NCI-H2171 treated with DMSO at 0.1 percent for 48 hours (cell line): ENCODE measurements at places on chromosomes 1 and 21.
A peak's percentile ranks its signal among the peaks of the same experiment; 100 is the strongest.

DNA sequence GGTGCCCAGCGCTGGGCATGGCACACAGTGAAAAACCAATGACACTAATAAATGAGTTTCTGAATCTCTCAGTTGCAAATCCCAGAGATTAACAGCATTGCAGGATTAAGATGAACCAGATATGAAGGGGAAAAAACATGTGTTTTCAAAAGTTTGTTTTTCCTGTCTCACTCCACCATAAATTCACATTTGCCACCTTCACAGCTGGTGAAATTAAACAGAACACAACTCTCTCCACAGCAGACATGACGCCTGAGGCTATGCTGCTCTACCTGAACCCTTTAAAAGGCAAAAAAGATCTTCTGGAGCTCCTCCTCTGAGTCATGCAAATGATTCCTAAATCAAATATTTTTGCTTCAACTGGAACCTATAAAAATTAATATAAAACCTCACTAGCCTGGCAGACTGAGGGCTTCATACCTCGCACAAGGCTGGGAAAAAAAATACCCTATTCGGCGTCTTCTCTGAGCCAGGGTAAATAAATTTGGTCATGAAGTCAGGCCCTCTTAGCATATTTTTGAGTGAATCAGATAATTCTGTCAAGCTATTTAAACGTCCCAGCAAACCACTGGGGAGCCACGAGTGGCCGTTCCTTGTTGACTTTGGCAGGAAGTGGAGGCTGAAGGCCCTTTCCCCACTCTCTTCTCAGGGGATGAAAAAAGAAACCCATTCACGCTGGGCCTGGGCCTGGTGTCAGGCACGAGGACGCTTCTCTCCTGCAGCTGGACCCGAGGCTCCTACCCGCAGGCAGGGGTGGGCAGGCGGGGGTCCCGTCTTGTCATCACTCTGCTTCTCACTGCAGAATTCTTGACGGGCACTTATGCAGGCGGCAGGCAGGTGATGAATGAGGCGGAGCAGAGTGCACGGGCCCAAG, 53.0 kb downstream of the DMRTB1 start:
- no peak for DNase-seq

DNA sequence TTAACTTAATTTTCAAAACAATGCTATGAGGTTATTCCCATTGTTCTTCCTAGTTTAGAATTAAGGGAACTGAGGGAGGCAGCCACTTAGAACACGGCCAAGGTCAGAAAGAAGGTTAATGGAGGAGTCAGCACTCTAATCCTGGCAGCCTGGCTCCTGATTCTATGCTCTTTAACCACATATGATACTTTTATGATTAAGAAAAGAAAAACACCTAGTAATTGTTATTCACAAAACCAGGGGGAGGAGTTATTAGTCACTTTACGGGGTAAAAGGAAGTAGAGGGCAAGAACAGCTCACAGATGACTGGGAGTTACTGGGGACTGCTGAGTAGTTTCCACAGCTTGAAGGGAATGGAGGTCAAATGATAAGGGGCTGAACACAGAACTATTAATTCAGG, 38.6 kb downstream of the GADD45A start:
- no peak for DNase-seq

DNA sequence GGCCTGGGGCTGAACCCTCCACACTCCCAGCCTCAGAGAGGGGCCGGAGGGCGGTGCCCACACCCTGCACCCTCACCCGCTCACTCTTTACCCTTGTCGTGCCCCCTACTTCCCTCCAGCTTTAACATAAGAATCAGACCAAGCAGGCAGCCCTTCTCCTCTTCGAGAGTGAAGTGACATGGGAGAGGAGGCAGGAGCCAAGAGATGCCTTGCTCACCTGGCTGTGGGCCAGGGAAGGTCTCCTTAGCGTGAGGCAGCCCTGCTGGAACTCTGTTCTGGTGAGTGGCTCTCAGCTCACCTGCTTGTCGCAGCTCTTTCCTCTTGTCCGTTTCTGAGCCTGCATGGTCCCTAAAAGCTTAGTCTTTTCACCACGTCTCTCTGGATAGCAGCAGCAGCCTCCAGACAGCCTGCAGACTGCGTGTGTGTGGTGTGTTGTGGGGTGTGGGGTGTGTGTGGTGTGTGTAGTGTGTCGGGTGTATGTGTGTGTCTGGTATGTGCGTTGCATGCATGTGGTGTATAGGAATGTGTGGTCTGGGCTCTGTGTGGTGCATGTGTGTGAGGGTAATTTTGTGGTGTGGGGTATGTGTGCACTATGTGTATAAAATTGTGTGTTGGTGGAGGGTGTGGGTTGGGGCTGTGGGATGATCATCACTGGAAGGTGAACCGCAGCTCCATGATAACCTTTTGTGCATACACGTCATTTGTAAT, 86.7 kb downstream of the CCDC185 start:
- DNase-seq: peak; percentile 13

- DNase-seq: peak; percentile 32
Measured at GRCh38 chr1:212514056-212514614, 81.4 kb downstream of the NENF start.

DNA sequence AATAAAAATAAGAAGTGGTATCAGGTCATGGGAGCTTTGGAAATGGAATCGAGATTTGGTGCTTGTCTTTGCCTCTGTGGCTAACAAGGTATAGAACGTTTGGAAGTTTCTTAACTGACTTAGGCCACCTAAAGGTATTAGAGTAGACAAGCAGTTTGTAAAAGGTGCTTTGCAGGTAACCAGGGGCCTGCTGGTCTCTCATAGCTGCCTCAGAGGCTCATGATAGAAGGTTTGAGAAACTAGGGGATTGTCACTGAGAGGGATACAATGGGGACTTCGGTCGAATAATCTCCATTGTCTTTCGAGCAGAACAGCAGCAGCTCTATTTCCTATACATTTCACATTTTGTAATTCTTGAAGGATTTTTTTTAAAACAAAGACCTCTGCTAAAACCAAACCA, 37.6 kb downstream of the C21orf91 start:
- DNase-seq: no peak
